AG04449 (cell line): ENCODE measurements at places on chromosomes 3 and 15.
A peak's percentile ranks its signal among the peaks of the same experiment; 100 is the strongest.

DNA sequence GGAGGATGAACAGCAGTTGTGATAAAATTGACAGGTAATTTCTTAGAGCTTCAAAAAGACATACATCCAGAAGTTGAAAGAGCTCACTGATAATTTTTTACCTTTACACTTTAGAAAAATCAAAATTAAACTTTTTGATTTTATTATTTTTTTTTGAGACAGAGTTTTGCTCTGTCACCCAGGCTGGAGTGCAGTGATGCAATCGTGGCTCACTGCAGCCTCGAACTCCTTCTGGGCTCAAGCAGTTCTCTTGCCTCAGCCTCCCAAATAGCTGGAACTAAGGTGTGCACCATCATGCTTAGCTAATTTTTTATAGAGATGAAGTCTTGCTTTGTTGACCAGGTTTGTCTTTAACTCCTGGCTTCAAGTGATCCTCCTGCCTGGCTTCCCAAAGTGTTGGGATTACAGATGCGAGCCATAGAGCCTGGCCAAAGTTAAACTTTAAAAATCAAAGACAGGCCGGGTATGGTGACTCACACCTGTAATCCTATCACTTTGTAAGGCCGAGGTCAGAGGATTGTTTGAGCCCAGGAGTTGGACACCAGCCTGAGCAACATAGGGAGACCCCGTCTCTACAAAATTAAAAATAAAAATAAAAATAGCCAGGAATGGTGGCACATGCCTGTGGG, 21.7 kb downstream of the PLA2G4F start:
- DNase-seq: no peak

DNA sequence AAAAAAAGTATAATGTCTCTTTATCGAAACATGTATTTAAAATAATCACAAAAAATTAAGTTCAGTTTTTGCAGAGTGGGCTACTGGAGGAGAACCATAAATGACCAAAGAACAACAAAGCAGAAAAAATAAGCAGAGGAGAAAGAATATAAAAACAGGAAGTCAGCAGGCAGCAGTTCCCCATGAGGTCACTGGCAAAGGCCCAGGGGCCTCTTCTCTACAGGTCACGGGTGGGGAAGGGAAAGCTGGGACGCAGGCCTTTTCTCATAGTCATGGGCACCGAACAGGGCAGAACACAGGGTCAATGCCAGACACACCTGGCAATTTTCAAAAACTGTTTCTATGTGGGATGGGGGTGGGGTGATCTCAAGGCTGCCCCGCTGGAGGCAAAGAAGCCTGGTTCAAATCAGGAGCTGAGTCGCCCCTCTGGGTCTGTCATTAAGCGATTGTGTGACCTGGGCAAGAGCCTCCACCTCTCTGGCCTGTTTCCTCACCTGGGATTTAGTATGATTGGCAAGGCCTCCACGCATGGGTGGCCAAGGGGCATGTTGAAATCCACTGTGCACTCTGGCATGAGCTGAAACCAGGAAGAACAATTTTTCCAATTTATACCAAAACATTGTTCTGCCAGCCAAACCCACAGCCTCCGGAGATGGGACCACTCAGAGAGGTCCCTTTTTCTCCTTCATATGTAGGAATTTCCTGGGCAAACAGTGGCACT, 43.8 kb upstream of the UACA start:
- no peak for DNase-seq

- DNase-seq: no peak
These were observed 612 bp upstream of the C15orf40 start for GRCh38 chr15:83012076-83012426.

DNA sequence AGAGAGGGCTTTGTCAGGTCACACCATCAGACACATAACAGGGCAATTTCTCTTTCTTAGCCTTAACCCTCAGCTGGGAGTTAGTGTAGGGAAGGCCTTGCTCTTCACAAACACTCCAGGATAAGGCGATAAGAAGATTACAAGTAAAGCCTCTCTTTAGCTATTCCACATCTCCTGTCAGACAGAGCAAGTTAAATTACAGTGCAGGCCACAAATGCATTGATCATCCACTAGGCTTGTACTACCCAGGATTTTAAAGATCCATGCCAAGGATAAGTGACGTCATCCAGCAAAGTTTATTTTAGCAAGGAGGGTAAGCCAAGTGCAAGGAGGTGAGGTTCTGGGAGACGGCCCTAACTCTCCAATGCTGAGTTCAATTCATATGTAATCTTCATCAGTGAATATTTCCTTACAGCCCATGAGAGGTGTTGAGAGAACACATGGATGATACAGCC, 890.6 kb upstream of the NR2F2 start:
- no peak for DNase-seq

GRCh38 chr3:16743276-16743675, 138.1 kb upstream of the DAZL start:
- no peak for DNase-seq

GRCh38 chr3:186035277-186035676, 73.6 kb downstream of the ETV5 start:
- DNase-seq: no peak

DNA sequence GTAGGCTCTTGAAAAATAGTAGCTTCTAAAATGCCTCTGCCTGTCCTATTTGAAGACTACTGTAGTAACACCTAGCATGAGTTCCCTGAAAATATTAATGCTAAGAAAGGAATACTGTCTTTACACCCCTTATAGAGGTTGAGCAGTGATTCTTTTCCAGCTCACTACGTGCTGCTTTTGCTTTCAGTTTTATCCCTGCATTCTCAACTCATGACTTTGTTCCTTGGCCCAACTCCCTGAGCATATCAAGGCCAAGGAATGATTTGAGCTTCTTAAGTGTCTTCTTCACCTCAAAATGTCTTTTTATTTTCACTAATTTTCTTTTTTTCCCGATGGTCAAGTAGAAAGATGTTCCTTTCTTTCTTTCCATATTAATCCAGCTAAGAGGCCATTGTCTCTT, 16.5 kb upstream of the P2RY13 start:
- peak; percentile 53 for DNase-seq

- no peak for DNase-seq
These were observed 76.9 kb downstream of the TTBK2 start for GRCh38 chr15:42843699-42844098.

DNA sequence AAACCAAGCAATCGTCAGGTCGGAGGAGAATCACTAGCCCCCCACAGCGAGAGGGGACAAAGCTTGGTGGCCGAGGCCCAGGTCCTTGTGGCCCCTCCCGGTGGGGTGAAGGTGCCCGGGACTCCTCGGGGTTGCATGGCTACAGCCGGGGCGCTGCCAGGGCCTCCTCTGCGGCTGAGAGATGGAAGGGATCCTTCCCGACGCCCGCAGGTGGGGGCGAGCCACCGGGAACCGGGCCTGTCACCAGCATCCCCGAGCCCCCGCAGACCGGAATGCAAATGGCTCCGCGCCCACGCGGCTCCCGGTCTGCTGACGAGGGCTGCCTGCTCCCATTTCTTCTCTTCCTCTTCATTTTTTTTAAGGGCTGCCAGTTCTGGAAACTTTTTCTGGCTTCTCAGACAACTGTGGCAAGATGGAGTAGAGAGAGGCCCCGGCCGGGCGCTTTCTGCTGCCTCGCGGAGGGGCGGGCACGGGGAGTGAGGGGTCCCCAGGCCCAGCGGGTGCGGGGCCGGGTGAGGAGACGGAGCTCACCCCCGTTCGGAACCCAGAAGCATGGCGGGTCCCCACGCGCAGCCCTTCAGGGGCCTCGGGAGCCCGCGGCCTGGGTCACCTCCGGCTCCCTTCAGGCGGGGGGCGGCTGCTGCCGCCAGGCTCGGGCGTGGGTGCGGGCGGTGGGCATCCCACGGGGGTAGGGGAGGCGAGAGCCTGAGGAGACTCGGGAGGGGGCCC, 27.5 kb downstream of the MELTF start:
- no peak for DNase-seq
